ENCODE measurements at places on chromosomes 1 and 21. TPM values are rescaled to one million over a fixed set of nuclear protein-coding genes. Genes with fewer than 3 reads are reported as not detected.
A peak's percentile ranks its signal among the peaks of the same experiment; 100 is the strongest.

GRCh38 chr21:35528116-35529042 is 479.3 kb upstream of the RUNX1 start:
- DNase-seq, result no peak
- H3K27ac ChIP-seq, result peak overlapping the region; percentile 12
- H3K4me1 ChIP-seq, result peaks cover 30% of the 10 kb centered on the region
- H3K36me3 ChIP-seq, result no peaks in the 10 kb centered on the region

GRCh38 chr1:119146466-119146865 is 6.0 kb upstream of the WARS2 start:
- DNase-seq, result no peak
- no peaks in the 10 kb centered on the region for H3K4me1 ChIP-seq
- H3K27ac ChIP-seq, result no peak overlapping the region
- H3K4me3 ChIP-seq, result no peak overlapping the region
- no peaks in the 10 kb centered on the region for H3K27me3 ChIP-seq

DNA sequence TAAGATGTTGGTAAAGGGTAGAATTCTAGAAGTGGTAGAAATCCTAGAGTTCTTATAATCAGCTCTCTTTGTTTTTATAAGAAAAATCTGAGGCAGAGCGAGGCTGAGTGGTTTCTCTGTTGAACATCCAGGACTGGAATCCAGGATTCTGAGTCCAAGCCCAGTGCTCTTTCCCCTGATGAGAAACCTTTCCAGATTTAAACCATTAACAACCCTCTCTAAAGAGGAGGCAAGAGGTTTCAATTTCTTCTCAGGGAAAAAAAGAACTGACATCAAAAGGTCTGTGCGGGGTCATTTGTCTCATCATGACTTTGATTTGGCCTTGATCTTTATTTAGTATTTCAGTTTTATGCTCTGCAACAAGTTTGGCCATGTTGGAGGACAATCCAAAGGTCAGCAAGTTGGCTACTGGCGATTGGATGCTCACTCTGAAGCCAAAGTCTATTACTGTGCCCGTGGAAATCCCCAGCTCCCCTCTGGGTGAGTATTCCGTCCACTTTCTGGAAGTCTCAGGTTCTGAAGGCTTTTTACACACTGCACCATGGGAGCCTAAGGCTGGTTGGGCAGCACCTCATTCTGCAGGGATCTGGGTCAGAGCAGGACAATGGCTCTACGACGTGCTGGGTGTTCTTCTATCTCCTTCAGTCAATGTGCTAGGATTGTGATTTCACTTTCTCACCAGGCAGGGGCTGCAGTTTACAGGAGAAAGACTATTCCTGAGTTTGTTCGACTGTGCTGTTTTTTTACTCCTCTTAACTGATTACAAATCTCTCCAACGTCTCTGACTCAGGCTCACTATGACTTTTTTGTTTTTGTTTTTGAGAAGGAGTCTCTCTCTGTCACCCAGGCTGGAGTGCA is 18.9 kb upstream of the CCT8 start:
- H3K36me3 ChIP-seq, result no peaks in the 10 kb centered on the region
- H3K27ac ChIP-seq, result peak overlapping the region; percentile 55
- peaks cover 23% of the 10 kb centered on the region for H3K4me1 ChIP-seq
- H3K27me3 ChIP-seq, result no peaks in the 10 kb centered on the region
- no peak overlapping the region for H3K4me3 ChIP-seq

DNA sequence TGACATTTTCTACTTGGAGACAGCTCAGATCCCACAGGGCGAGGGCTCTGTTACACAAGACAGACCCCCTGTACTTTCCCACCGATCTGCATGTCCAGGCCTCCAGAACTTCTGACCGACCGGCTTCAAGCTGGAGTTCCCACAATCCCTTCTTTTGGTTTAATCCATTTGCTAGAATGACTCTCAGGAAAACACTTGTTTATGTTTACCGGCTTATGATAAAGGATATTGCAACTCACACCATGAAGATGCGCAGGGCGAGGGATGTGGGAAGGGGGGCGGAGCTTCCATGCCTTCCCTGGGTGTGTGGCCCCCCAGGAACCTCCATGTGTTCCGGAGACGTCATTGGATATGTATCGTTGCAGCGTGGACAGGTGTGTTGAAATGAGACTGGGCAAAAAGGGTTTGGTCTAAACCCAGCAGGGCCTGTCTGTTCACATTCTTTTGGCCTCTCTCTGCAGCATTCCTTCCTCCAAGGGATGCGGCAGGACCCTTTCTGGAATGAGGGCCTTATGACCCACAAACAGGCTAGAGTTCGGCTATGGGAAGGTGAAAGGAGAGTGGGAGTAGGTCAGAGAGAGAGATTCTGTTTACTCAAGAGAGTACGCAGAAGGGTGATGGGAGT is 7.5 kb upstream of the IGSF5 start:
- H3K27ac ChIP-seq, result no peak overlapping the region
- no peak overlapping the region for H3K4me3 ChIP-seq
- H3K4me1 ChIP-seq, result no peaks in the 10 kb centered on the region
- H3K36me3 ChIP-seq, result no peaks in the 10 kb centered on the region

DNA sequence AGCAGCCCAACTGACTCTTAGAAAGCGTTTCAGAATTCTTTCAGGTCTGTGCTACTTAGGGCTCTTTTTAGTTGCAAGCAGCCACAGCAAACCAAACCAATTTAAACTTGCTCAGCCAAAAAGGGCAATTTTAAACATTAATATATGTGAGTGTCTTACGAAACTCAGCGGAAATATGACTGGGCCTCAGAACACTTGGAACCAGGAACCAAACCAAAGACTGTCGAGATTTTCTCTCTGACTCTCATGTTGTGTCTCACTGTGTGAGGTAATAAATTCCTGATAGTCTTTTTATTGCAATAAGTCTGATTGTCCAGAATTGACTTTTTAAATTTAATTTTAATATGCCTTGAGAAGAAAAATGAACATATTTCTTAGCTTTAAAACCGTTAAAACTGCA is 122.3 kb downstream of the SYF2 start:
- H3K27ac ChIP-seq, result no peak overlapping the region
- DNase-seq, result no peak
- no peaks in the 10 kb centered on the region for H3K27me3 ChIP-seq
- no peaks in the 10 kb centered on the region for H3K36me3 ChIP-seq
- H3K4me3 ChIP-seq, result no peak overlapping the region

DNA sequence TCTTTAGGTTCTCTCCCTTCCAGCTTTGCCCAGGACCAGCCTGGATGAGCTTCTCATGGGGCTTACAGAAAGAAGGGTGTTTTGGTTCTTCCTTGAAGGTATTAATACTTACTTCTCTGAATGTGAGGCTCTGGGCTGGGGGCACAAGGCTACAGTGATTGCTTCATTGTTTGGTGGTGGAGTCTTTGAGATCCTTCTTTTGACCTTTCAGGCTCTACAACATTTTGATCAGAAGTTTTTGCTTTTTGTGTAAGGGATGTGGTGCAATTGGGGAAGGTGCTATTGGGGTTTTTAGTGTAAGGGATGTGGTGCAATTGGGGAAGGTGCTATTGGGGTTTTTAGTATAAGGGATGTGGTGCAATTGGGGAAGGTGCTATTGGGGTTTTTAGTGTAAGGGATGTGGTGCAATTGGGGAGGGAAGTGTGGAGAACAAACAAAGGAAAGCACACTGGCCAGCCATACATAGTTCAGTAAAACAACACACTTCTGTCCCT is 103.6 kb upstream of the IVNS1ABP start:
- H3K27ac ChIP-seq, result no peak overlapping the region
- DNase-seq, result no peak
- no peak overlapping the region for H3K4me3 ChIP-seq
- peaks cover 18% of the 10 kb centered on the region for H3K4me1 ChIP-seq

DNA sequence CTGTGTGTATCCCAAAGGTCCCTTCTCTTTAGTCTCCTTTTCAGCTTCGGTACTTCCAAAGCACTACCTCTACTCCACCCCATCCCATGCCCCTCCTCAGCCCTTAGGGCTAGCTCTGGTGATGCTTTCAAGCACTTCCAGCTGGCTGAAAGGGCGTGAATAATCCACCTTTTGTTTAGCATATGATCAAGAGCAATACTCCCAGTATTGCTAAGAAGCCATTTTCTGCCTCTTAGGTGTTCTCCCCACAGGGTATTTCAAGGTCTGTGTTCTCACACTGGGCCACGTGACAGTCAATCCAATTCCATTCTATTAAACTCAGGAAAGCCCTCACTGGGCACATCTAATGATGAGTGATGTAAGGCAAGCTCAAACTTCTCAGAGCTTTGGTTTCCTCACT is 298.5 kb upstream of the PROX1 start:
- H3K4me1 ChIP-seq, result no peaks in the 10 kb centered on the region
- H3K36me3 ChIP-seq, result no peaks in the 10 kb centered on the region
- no peak overlapping the region for H3K4me3 ChIP-seq
- H3K27me3 ChIP-seq, result no peaks in the 10 kb centered on the region
- DNase-seq, result no peak

- H3K4me3 ChIP-seq, result no peak overlapping the region
- no peaks in the 10 kb centered on the region for H3K4me1 ChIP-seq
- H3K27me3 ChIP-seq, result 0 out of 2 replicates have a peak, but pooled peaks cover 7% of the 10 kb centered on the region
- no peak for DNase-seq
- H3K36me3 ChIP-seq, result no peaks in the 10 kb centered on the region
Observed at GRCh38 chr1:7002728-7003127, 217.5 kb downstream of the CAMTA1 start.

GRCh38 chr1:227465256-227465655 is 98.1 kb upstream of the ZNF678 start:
- H3K36me3 ChIP-seq, result no peaks in the 10 kb centered on the region
- no peak overlapping the region for H3K4me3 ChIP-seq
- no peaks in the 10 kb centered on the region for H3K4me1 ChIP-seq
- no peak overlapping the region for H3K27ac ChIP-seq

DNA sequence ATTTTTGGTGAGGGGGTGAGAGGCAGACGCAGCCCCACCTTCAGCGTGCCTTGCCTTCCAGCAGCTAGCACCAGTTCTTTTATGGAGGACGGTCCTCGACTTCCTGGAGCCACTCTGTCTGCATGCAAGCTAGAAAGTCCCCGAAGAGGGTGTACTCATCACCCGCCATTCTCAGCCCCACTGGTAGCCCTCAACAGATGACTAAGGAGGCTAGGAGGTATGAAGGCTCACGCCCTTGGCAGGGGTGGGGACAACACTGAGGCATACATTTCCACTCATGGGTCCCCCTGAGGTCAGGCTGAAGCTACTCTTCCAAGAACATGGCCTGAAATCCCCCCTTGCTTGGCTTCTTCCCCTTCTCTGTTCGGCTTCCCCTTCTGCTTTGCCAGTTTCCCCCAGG is 8.9 kb upstream of the PTPRF start:
- no peak overlapping the region for H3K4me3 ChIP-seq
- H3K4me1 ChIP-seq, result peaks cover 10% of the 10 kb centered on the region
- no peaks in the 10 kb centered on the region for H3K27me3 ChIP-seq
- H3K27ac ChIP-seq, result no peak overlapping the region
- H3K36me3 ChIP-seq, result no peaks in the 10 kb centered on the region

DNA sequence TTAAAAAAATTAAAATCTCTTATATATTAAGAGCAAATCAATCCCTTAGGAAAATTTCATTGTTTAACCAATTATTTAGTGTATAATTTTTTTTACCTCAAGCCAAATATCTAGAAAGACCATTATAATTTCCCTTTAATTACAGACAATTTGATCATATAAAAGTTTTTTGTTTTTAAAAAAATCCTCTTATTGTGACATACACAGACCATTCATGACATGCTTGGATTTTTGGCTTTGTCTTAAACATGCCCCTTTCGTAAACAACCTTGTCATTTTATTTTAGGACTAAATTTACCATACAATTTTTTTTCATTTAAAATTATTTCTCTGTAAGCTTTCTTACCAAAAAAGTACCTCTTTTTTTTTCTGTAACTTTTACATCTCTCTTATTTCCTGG is 14.2 kb upstream of the CYP4B1 start:
- DNase-seq, result no peak
- H3K4me3 ChIP-seq, result no peak overlapping the region
- H3K27ac ChIP-seq, result no peak overlapping the region
- no peaks in the 10 kb centered on the region for H3K36me3 ChIP-seq
- H3K27me3 ChIP-seq, result no peaks in the 10 kb centered on the region

The SLC44A5 gene
- total RNA-seq, result 0.05 TPM

GRCh38 chr1:76857973-76858372 is 9.3 kb upstream of the ST6GALNAC5 start:
- H3K27ac ChIP-seq, result no peak overlapping the region
- H3K4me1 ChIP-seq, result no peaks in the 10 kb centered on the region
- no peak overlapping the region for H3K4me3 ChIP-seq
- H3K36me3 ChIP-seq, result no peaks in the 10 kb centered on the region
- peaks cover 20% of the 10 kb centered on the region for H3K27me3 ChIP-seq
- DNase-seq, result no peak

- DNase-seq, result no peak
- H3K27me3 ChIP-seq, result no peaks in the 10 kb centered on the region
- no peaks in the 10 kb centered on the region for H3K36me3 ChIP-seq
- H3K4me1 ChIP-seq, result peaks cover 25% of the 10 kb centered on the region
- no peak overlapping the region for H3K4me3 ChIP-seq
Observed at GRCh38 chr1:8047112-8047511, 21.0 kb upstream of the ERRFI1 start.

The FMN2 gene
- total RNA-seq, result 32.6 TPM

- H3K4me1 ChIP-seq, result no peaks in the 10 kb centered on the region
- H3K4me3 ChIP-seq, result no peak overlapping the region
- no peak for DNase-seq
- H3K27ac ChIP-seq, result no peak overlapping the region
- no peaks in the 10 kb centered on the region for H3K27me3 ChIP-seq
Observed at GRCh38 chr1:56970280-56970679, 4.5 kb upstream of the C8B start.

- no peaks in the 10 kb centered on the region for H3K36me3 ChIP-seq
- peak overlapping the region; percentile 73 for H3K27ac ChIP-seq
- no peaks in the 10 kb centered on the region for H3K27me3 ChIP-seq
- no peak for DNase-seq
Observed at GRCh38 chr1:30824736-30825429, 67.3 kb upstream of the LAPTM5 start.

- H3K4me1 ChIP-seq, result no peaks in the 10 kb centered on the region
- no peak for DNase-seq
- no peaks in the 10 kb centered on the region for H3K36me3 ChIP-seq
Observed at GRCh38 chr1:210301615-210302000, 27.1 kb upstream of the HHAT start.

The NBPF11 gene
- 4.9 TPM for total RNA-seq

The ZBTB8B gene
- total RNA-seq, result not detected

The SLAMF7 gene
- not detected for total RNA-seq

DNA sequence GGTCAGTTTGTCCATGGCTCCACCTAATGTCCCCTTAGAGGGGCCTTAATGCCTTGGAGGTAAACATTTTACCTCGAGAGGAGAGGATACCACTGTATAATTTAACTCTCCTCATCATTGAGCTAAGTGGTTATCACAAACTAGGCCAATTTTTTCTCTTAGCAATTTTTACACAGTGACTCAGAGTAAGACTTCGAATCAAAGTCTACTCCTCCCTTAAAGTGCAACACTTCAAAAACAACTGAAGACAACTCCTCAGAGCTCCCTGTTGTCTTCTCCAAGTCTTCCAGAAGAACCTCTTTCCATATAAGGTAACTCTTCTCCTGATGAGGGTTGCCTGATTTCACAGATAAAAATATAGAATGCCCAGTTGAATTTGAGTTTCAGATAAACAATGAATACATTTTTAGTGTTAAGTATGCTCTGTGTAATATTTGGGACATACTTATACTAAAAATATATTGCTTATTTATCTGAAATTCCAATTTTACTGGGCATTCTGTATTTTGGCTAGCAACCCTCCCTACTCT is 4.9 kb upstream of the PTGFRN start:
- H3K27me3 ChIP-seq, result peaks cover 11% of the 10 kb centered on the region
- no peak for DNase-seq
- no peak overlapping the region for H3K27ac ChIP-seq
- H3K4me3 ChIP-seq, result no peak overlapping the region
- H3K36me3 ChIP-seq, result no peaks in the 10 kb centered on the region
- peaks cover 5% of the 10 kb centered on the region for H3K4me1 ChIP-seq

All from SJSA1 (cell line).